ENCODE measurements at places on chromosomes 1 and 21.

DNA sequence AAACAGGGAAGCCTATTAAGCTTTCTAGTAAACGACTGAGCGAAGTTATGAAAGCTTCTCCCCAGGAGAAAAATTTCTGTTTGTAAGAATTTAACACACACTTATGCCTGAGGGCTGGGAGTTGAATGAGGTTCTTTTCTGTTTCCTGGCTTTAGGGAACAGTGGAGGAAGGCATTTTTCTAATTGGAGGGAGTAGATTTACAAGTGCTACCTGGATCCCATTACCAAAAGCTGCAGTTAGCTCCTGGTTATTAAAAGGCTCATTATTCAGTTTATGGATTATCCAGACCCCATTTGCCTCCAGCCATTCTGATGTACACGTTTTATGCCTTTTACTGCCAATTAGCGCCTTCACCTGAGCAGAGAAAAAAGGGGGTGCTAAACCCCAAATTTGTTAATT, 7.5 kb downstream of the ST6GALNAC3 start:
- DNase-seq: no peak

- DNase-seq: no peak
These were observed 18.0 kb downstream of the TMEM81 start for GRCh38 chr1:205066141-205066818.

GRCh38 chr1:27400082-27400962, 7.9 kb downstream of the GPR3 start:
- DNase-seq: peak; percentile 34

DNA sequence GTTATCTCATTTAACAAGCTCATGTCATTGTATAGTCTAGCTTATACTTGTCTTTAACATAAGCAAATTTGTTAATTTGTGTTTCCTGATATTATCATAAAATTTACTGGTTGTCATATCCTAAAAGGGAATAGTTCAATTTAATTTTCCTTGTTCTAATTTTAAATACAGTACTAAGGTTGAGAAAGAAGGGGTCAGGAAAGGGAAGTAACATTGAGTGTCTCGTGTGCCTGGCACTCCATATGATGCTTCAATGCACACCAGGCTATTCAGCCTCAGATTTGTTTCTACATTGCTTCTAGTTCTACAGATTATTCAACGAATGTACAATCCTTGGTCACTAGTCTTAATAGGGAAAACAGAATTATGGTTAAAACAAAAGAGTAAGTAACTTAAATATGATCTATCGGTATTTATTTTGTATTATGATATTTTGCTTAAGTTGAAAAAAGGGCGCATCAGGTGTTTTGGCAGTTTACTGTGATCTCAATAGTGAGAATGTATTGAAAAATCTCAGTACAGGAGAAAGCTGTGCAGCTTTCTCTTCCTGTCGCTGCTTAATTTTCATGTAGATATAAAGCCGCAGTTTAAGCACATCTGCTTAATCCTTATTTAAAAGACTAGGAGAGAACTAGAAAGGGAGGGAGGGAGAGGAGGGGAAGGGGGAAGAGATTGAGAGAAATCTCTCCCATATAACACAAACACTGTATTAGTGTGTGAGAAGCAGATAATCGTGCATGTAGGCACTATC, 13.0 kb downstream of the PTPRC start:
- no peak for DNase-seq

DNA sequence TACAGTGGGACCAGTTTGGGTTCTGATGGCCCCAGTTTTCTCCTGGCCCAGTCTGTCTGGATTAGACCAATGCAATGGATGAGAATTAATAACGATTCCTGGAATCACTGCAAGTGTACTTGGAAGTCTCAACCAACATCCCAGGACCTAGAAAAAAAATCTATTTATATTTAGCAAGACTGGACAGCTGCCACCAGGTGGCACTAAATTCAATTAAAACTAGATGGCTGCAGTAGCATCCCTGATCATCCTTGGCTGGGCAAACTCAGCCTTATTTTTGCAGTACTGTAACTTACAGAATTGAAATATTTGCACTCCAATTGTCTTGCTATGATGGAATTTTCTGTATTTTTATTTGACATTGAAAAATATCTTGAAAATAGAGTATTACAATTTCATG, 165.7 kb downstream of the NCAM2 start:
- peak; percentile 80 for DNase-seq

- DNase-seq: no peak
These were observed 1.5 kb downstream of the RGS2 start for GRCh38 chr1:192810253-192810880.

DNA sequence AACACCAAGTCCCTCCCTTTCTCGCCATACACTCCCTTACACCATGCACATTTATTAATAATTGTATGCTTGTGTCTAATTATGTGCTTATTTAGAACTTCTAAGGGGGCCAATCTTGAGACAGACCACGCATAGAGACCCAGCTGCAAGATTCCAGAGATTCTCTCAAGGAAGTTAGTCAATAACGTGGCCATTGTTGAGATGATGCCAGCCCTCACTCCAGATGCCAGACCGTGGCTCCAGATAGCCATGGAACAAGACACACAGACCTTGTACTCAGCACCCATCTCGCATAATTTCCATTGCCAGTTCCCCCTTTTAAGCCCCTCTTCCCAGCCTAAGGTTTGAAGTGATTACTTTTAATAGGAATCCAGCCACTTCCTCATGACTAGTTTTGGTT, 62.4 kb downstream of the DIRAS3 start:
- DNase-seq: peak; percentile 49

- DNase-seq: peak; percentile 75
These were observed 129.4 kb upstream of the EDN2 start for GRCh38 chr1:41613689-41614574.

DNA sequence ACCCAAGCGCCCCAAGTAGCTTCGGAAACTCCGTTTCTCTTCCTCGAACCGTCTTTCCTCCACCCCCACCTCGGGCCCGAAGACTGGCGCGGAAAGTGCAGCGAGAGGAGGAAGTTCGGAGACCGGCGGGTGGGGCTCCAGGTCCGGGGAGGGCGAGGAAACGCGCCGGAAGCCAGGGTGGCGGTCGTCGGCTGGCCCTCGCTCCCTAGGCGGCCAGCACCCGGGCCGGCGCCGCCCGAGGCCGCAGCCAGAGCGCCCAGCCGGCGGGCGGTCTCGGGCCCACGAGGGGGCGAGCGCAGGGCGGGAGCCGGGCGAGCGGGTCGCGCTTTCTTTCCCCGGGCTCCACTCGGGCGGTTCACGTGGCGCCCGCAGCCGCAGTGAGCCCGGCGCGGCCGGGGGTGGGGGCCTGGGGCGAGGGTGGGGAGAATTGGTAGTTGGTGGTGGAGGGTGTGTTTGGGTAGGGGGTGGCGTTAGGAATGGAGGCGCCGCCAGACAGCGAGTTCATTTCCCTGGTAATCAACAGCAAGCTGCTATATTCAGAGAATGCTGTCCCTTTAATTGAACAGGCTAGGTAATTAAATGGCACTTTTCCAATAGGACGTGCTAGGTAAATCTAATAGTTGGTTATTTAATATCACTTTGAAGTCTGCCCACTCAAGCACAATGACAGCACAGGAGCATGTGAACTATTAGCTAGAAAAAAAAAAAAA, 6.7 kb downstream of the LMO4 start:
- DNase-seq: no peak

- DNase-seq: no peak
These were observed 915.6 kb downstream of the AMY1C start for GRCh38 chr1:104665300-104665699.

DNA sequence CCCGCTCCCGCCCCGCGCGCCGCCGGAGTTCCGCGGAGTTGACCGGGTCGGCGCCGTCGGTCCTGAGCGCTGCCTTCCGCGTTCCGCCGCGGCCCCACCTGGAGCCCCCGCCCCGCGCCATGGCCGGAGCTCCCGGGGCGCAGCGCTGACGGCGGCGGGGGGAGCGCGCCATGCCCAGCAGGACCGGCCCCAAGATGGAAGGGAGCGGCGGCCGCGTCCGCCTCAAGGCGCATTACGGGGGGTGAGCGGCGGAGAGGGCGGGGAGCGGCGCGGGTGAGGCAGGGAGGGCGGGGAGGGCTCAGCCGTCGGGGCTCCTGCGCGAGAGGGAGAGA, 216 bp downstream of the PRKCZ start:
- DNase-seq: no peak

DNA sequence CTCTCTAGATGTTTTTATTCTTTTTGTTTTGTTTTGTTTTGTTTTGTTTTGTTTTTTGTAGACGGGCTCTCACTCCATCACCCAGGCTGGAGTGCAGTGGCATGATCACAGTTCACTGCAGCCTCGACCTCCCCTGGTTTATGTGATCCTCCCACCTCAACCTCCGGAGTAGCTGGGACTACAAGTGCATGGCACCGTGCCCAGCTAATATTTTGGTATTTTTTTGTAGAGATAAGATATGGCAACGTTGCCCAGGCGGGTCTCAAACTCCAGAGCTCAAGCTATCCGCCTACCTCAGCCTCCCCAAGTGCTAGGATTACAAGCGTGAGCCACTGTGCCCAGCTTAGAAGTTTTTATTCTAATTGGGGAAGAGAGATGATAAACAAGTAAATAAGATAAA, 13.3 kb upstream of the TP53BP2 start:
- no peak for DNase-seq

- DNase-seq: no peak
These were observed 2.3 kb upstream of the CATSPERE start for GRCh38 chr1:244458781-244459180.

DNA sequence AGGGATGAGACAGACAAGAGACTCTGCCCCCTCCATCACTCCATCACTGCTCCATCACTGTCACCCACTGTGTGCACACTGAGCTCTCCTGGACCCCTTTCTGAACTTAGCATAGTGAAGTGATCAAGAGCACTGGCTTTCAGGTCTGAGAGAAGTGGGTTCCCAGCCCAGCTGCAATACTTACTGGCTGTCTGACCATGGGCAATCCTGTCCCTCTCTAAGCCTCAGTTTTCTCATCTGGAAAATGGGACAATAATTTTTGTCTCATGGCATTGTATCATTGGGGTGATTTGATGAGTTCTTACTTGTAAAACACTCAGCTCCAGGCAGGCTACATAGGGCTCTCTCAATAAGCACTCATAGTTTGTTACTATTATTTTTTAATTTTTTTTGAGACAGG, 7.5 kb upstream of the RPS6KA1 start:
- DNase-seq: no peak

DNA sequence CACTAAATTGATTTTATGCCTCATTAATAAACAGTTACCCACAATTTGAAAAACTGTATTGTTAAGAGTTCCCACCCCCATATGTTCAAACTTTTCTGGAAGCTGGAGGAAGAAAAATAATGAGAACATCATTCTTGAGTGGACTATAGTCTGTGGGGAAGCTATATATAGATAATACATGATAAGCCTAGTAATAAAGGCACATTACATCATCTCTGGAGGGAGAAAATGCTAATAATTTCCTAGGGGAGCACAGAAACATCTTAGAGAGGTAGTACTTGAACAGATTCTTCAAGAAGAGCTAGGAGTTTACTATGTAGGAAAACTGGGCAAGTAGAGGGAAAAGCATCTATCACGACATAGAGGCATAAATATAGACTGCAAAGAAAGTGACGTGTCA, 19.6 kb downstream of the CYP2J2 start:
- DNase-seq: no peak

- no peak for DNase-seq
These were observed 664.0 kb downstream of the SMYD3 start for GRCh38 chr1:245843101-245843500.

- no peak for DNase-seq
These were observed 1453.9 kb upstream of the B3GALT2 start for GRCh38 chr1:194640322-194640721.

DNA sequence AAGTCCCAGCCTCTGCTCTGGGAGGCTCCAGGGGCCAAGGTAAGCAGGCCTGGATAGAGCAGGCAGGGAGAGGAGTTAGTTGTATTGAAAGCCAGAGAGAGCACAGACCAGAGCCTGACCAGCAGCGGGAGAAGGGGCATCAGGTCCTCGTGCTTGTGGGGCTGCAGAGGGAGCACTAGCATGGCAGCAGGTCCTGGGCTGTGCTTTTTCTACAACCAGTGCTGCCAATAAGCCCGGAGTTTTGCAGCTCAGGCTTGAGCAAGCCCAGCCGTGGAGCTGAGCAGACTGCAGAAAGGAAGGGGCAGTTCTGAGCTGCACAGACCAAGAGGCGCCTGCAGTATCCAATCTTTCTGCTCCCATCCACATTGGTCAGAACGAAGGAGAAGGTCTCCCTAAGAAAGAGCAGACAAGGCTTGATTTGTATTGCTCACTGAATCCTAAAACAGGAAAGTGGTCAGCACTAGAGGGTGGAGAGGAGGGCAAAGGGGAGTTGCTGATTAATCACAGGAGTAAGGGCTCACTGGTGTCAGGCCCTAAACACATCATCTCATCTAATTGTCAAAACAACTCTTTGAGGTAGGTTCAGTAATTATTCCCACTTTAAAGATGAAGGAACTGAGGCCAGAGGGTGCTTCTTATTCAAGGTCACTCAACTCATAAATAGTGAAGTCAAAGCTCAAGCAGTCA, 2.7 kb downstream of the DENND2D start:
- DNase-seq: no peak

- DNase-seq: no peak
These were observed 408.1 kb upstream of the VAMP3 start for GRCh38 chr1:7362947-7363346.

DNA sequence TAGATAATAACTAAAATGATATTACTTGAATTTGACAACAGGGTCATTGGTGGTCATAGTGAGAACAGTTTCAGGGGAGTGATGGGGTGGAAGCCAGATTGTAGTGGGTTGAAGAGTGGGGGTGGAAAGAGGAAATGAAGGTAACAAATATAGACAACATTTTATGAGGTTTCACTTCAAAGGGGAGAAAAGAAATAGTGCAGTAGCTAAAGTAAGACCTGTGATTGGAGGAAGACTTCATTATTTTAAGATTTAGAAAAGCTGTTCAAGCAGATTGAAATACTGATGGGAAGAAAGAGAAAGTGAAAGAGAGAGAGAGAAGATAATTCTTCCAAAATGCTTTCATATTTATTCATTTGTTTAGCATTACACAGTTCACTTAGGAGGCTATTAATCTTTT, 52.0 kb upstream of the KCNA3 start:
- DNase-seq: no peak

DNA sequence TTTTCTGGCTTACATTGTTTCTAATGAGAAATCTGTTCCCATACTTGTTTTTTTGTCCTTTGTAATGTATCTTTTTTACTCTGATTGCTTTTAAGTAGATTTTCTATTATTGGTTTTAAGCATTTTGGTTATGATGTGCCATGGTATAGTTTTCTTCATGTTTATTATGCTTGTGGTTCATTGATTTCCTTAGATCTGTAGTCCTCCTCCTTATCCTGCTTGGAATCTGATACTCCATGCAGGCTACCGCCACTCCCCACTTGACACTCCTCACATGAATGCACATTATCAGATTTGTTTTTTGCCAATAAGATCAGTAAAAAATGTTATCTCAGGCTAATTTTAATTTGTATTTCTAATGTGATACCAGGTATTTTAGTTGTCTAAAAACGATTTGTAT, 20.8 kb downstream of the UROD start:
- DNase-seq: no peak

DNA sequence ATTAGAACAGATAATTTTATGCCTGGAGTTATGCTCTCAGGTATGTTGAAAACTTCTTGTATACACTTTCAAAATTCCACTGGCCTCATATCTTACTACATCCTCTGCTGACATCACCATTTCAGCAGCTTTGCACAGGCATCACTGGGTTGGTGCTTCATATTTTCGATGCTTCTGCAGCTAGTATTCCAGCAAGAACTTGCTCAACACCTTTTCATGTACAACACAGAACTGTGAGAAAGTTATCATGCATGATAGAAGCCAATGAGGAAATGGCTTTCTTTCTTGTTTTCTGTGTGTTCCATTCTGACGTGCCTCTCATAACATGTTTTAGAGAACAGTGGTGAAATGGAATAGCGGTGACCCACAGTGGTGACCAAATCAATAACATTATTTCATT, 5.1 kb upstream of the GBP5 start:
- no peak for DNase-seq

- no peak for DNase-seq
These were observed 31.9 kb downstream of the PUM1 start for GRCh38 chr1:31033598-31033997.
